ENCODE measurements at places on chromosomes 16 and 17. TPM values are rescaled to one million over a fixed set of nuclear protein-coding genes. Genes with fewer than 3 reads are reported as not detected.
A peak's percentile ranks its signal among the peaks of the same experiment; 100 is the strongest.

The CACNB1 gene
- total RNA-seq: 9.1 TPM

The RNF43 gene
- total RNA-seq: 2.2 TPM

The INTS2 gene
- total RNA-seq: 29.9 TPM

The KRT33B gene
- total RNA-seq: not detected

The TBC1D3C gene
- total RNA-seq: 1.0 TPM

The RAD51C gene
- 33.7 TPM for total RNA-seq

The DNAH2 gene
- 0.11 TPM for total RNA-seq

The RAB37 gene
- total RNA-seq: 3.2 TPM

The SUMO2 gene
- total RNA-seq: 150 TPM

The OTOA gene
- 0.42 TPM for total RNA-seq

- no peak for DNase-seq
Measured at GRCh38 chr16:27823421-27823820, 240.1 kb downstream of the GSG1L start.

- DNase-seq: no peak
Measured at GRCh38 chr17:4310354-4311060, 46.7 kb upstream of the ANKFY1 start.

- DNase-seq: no peak
Measured at GRCh38 chr17:49409066-49409465, 5.6 kb downstream of the PHB1 start.

- no peak for DNase-seq
Measured at GRCh38 chr16:81519301-81520150, 74.9 kb downstream of the CMIP start.

- DNase-seq: no peak
Measured at GRCh38 chr16:82088483-82088882, 53.4 kb downstream of the HSD17B2 start.

DNA sequence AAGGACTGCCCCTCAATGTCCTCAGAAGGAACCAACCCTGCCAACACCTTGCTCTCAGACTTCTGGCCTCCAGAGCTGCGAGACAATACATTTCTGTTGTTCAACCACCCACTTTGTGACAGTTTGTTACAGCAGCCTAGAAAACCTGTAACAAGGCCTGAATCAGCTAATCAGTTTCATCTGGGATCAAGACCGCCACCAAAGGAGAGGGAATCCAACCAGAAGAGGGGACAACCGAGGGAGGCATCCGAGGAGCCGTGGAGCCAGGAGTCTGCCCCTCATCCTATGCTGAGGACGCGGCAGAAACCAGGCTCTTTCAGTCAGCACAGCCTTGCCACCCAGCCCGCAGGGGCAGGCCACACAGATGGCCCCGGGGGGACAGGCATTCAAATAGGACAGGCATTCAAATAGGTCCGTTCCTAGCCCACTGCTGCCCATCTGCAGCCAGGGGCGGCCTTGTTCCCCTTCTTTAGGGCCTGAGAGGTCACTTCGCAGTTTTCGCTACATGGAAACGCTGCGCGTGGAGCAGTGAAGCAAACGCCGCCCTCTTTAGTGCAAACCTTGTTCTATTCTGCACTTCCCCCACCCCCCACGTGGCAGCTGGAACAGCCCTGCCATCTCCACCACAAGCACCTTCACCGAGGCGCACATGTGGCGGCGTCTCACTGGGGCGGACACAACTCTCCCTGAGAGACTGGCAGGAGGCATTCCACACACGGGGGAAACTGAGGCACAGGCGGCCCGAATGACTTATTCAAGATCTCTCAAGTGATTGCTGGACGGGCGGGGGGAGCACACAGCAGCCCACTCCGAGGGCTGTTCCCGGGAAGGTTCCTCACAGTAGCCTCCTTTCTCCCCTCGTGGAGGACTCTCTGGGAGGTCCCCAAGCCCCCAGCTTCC lies 26.7 kb downstream of the FA2H start:
- no peak for DNase-seq

DNA sequence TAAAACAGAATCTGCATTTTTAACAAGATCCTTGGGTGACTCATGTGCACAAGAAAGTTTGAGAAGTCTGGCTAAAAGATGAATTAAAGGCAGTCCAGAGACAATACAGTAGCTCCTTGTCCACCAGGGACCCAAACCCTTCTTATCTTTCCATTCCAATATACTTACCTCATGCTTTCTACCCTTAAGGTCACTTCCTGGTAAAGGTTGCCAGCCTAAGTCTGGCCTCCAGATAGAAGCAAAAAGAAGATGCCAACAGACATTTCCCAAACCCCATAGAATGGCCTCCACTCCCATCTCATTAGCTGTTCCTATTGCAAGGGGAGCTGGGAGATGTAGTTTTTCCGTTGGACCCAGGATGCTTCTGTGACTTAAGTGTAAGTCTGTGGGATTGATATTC lies 101.4 kb upstream of the XYLT1 start:
- DNase-seq: no peak

DNA sequence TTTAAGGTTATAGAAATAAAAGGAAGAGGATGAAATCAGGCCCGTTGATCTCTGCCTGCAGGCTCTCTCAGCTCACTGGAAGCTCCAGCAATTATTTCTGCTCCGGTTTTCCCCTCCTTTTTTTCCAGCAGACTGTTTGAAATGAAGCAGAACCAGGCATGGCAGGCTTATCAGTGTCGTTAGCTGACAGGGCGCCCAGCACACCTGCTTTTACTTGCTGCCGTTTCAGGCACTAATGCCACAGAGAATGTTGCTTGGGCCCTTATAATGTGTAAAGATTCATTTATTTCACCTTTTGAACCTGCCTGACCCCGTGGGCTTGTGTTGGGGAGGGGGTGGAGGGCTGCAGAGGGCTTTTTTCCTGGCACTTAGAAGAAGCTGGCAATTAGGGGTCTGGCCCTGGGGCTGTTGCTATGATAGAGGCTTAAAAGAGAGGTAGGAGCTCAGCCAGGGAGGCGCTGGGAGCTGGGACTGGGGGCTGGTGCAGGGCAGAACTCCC lies 108.1 kb downstream of the IRX3 start:
- peak; percentile 55 for DNase-seq

DNA sequence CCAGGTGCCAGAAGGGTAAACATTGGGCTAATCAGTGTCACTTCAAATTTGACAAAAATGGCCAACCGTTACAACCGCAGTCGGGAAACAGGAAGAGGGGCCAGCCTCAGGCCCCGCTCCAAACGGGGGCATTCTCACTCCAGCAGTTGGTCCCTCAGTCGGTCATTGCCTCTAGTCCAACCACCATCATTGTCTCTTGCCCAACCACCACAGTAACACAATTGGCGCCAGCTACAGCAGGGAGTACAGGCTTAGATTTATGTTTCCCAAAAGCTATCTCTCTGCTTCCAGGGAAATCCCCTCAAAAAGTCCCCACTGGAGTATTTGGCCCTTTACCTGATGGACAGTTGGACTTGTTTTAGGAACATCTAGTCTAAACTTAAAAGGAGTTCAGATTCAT lies 20.3 kb downstream of the ALOX15B start:
- no peak for DNase-seq

DNA sequence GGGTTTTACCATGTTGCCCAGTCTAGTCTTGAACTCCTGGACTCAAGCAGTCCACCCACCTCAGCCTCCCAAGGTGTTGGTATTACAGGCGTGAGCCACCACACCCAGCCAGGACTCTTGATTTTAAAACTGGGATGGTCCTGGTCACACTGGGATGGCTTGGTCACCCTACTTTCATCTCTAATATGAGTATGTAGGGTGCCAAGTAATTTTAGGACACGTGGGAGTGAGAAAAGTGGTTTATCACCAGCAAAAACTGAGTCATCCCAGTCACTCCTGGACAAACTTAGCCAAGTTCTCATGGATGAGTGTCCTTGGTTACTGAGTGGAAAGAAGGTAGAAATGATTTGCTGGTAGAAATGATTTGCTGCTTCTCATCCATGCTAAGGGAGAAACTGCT lies 9.9 kb downstream of the CLEC19A start:
- no peak for DNase-seq

- no peak for DNase-seq
Measured at GRCh38 chr17:77433385-77434135, 292.8 kb downstream of the SEC14L1 start.

- no peak for DNase-seq
Measured at GRCh38 chr17:16037636-16038035, 38.0 kb downstream of the TTC19 start.

- no peak for DNase-seq
Measured at GRCh38 chr17:4006745-4007211, 42.5 kb upstream of the ATP2A3 start.

DNA sequence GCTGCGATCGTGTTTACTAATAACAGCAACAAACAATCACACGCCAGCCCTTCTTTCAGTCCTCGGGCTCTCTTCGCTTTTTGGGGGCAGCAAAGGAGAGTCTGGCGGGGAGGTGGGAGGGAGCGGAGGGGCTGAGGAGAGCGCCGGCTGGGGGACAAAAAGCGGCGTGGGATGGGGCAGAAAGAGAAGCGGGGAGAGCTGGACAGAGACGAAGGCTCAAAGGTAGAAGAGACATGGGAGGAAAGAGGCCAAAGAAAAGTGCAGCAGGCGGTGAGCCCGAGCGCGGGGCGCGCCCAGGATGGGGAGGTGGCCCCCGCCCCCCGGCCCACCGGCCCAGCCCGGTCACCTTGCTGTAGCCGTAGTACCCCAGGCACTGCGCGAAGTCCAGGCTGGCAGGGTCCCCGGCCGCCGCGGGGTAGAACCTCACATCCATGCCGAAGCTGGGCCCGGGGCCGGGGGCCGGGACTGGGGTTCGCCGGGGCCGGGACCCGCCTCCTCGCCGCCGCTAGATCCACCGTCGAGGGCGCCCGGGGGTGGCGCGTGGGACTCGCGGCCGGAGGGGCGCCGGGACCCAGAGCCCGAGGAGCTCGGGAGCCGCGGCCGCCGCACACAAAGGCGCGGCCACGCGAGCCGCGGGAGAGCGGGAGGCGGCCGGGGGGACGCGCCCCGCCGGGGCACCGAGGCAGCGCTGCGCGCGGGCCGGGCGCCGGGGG lies 496 bp downstream of the TOX3 start:
- DNase-seq: no peak

- no peak for DNase-seq
Measured at GRCh38 chr17:80874866-80875445, 116.7 kb upstream of the CHMP6 start.

GRCh38 chr16:69465083-69465721 lies 40.8 kb downstream of the CYB5B start:
- DNase-seq: no peak

- DNase-seq: no peak
Measured at GRCh38 chr17:82871056-82871775, 31.4 kb upstream of the ZNF750 start.

- DNase-seq: no peak
Measured at GRCh38 chr16:2198283-2198682, 1.9 kb upstream of the CASKIN1 start.

DNA sequence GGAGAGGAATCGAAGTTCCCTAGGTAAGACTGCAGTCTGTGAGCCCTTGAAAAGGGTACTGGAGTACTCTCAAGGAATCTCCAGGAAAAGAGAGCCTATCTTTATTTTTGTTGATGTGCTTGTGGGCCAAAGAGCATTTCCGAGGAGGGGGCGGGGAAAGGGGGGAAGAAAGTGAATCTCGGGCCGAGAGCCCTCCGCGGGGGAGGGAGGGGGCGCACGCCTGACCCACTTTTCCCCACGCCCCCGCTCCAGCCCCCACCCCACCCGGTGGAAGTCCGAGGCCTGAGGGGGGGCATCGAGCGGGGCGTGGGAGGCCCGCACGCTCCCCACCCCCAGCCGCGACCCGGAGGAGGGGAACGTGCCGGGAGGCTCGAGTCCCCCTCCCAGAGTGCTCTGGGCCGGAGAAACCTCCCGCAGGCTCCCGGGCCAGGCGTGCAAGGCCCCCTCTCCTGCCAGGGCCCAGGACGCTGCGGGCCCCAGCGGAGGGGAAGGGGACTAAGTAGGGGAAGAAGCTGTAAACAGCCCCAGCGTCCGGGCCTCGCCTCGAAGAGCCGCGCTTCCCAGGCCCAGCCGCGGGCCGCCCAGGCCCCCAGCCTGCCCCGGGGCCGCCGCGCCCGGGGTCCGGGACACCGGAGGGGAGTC lies 444 bp downstream of the HELZ start:
- no peak for DNase-seq

GRCh38 chr17:50087912-50088405 lies 7.2 kb upstream of the PDK2 start:
- DNase-seq: no peak

DNA sequence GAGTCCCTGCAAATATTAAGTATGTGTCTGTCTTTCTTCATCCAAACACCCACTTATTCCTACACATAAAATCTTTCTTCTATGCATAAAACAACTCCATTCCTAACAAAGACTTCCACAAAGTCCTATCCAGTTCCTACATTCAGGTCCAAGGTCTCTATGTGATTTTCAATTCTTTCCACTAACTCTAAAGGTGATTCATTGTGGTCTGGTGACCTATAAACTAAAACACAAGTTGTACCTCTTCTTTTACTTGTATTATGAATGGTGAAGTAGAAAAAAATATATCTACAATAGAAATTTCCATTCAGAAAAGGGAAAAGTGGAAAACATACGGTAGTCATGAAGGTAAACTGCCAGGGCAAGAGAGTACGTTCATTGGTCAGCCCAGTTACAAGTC lies 56.6 kb downstream of the USP32 start:
- no peak for DNase-seq

- no peak for DNase-seq
Measured at GRCh38 chr17:65166787-65167186, 29.6 kb downstream of the RGS9 start.

GRCh38 chr16:19700319-19700781 lies 17.7 kb downstream of the KNOP1 start:
- DNase-seq: no peak

DNA sequence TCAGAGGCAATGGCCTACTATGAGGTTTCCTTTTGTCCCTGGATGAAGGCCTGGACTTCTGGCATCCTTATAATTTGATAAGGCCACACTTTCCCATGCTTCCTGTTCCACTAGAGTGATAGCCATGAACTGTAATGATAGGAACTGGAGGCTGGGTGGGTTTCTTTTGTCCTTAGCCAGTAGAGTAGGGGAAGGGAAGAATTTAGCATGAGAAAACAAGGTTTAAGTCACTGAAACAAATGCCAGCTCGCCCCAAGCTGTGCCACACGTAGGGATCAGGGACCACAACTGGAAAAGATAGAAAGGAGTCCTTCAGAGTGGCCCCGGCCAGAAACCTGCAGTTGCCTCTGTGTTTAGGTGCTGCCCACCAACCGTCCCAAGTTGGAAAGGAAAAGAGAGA lies 80.9 kb upstream of the C17orf78 start:
- no peak for DNase-seq

DNA sequence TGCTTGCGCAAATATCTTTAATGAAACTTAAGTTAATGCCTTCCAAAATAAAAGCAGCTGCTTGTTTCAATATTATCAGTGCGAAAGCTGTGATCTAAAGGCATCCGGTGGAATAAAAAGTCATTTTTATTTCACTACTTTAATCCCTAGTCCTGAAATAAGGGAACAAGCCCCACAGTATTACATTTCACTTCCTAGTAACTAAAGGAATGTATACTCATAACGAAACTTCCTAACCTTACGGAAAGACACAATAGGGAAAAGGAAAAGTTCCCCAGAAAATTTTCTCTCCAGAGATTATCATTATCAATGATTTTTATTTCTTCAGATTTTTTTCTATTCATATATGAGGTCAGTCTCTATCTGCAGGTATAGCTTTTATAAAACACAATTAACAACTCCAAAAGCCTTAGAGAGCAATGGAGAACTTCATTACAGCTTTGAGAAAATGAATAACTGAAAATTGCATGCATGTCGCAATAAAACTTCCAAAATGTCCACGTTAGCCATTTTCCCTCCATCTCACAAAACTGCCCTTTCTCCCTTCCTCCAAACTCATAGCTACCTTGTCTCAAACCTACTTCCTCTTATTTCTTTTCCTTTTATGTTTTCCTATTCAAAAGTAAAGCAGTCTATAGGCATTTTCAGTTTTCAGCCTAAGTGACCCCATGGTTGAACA lies 154.3 kb upstream of the MED13 start:
- DNase-seq: no peak
